Lung microvascular endothelial cell (primary cell): ENCODE measurements at places on chromosomes 2 and 18. TPM values are rescaled to one million over a fixed set of nuclear protein-coding genes. Genes with fewer than 3 reads are reported as not detected.

Gene ASXL3
- 0.20 and 0.22 TPM in 2 replicates for total RNA-seq

Gene NEU4
- under 0.01 and 0.22 TPM in 2 replicates for total RNA-seq

Gene PIEZO2
- 169 and 256 TPM in 2 replicates for total RNA-seq

Gene VWC2L
- total RNA-seq = not detected in 2 replicates

Gene SERPINB13
- total RNA-seq = not detected in 2 replicates

Gene IWS1
- total RNA-seq = 20.9 and 32.1 TPM in 2 replicates
